ENCODE measurements at places on chromosomes 16 and 17.

- DNase-seq = no peak
Measured at GRCh38 chr17:41003926-41004325, 4.2 kb upstream of the KRTAP3-2 start.

- DNase-seq = no peak
Measured at GRCh38 chr17:74357466-74357809, 4.2 kb downstream of the BTBD17 start.

DNA sequence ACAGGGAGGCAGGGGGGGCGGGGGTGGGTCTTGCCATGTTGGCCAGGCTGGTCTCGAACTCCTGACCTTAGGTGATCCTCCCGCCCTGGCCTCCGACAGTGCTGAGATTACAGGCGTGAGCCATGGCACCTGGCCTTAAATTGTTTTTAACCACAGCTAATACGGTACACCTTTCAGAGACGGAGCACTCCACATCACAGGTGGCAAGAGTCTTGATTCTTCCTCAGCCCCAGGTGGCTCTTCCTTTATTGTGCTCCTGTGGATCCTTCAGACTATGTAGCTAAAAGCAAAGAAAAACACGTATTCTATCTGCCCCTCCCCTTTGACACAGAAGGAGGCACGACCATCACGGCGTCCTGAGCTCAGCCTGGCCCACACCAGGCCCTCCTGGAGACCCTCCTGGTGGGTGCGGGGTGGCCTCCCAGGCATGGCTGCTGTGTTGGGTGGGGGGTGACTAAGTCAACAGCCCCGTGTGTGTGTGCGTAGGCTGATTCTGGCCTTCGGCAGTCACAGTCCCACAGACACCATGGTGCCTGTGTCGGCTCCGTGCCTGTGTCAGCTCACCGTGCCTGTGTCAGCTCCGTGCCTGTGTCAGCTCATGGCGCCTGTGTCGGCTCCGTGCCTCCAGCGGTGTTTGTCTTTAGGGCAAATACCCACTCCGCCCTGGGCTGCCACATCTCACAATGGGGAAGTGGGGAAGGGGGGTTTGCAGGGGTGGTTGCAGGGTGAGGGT, 10.8 kb upstream of the SECTM1 start:
- DNase-seq = no peak

DNA sequence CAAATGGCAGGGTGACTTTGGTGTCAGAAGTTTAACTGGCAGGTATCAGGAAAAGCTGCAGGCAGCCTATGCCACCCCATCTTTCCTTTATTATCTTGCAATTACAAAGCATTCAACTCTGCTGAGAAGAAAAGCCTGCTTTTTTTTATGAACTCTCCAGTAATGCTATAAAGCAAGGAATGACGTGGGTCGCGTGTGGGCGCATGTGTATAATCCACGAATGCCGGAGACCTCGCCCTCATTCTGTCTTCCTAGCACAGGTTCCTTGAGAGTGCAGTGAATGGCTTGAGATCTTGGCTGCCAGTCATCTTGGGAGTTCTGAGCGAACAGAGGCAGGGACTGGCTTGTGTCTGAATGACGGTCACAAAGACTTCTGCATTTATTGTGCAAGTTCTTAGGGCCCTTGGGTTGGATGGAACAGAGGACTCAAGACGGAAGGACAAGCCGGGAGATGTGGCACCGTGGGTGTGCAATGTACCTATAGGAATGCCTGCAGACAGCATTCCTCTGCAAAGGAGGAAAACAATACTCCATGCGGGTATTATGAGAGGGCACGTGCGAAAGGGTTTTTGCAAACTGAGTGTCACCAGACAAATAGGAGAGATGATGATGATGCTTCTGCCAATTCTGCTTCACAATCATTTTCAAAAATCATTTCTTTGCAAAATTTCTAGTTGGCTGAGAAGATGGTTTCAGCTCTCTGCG, 96.1 kb upstream of the ELAC2 start:
- DNase-seq = peak; percentile 51

GRCh38 chr17:73595479-73595878, 48.8 kb downstream of the SDK2 start:
- peak; percentile 88 for DNase-seq

GRCh38 chr16:28596115-28596630, 677 bp downstream of the SULT1A2 start:
- DNase-seq = no peak

GRCh38 chr17:33803686-33804085, 451.4 kb upstream of the CCL2 start:
- no peak for DNase-seq

DNA sequence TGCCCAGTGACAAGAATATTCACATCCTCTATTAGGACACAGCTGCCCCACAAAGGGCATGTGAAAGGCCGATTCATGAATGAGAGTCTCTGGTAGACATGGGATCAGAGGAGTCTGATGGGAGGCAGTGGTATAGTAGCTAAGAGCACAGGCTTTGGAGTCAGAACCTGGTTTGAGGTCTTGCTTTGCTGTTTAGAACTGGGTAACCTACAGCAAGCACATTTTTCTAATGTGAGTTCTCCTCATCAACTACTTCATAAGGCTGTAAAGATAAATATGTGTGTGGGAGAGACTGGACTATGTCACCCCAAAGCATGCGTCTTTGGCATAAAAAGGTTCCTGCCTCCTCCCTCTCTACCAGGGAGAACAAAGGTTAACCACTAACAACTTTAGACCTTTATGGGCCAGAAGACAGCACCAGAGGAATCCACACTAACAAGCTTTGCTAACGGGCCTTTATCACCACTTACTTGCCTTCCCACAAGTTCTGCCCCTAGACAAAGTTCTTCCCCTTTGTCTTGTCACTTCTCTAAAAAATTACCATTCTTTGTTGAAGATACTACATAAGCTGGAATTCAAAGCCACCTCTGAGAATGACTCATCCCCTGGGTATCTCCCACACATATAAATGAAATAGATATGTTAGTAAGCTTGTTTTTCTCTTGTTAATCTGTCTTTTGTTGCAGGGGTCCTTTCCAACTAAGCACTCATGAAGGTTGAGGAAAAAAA, 21.1 kb downstream of the CDR2 start:
- DNase-seq = peak; percentile 75

DNA sequence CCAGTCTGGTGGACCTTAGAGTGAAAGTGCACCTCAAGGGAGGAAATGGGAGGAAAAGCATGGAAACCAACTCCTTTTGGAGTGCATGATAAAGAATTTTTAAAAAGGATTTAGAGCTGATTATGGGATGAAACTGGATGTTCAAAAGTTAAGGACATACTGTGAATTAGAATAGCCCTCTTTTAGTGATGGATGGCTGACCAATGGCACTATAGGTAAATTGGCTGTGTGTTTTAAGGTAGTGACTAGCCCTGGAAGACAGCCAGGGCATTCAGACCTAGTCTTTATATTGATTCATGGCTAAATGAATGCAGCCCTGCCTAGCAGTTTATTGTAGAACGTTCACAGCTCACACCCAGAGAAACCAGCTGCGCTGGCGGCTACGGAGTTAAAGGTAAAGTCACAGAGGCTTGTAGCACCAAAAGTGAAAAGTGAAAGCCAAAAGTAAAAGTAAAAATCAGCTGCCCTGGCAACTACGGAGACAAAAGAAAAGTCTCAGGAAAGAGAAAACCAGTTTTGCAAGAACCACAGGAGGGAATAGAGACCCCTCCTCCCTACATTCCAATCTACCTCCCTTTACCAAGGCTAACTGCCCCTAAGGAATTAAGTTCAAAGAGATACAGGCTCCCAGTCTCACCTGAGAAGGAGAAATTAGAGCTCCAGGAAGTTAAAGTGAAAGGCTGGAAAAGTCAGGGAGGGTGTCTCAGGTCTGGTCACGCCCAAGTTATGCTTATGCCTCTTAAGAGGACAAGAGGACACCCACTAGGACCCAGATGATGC, 21.8 kb downstream of the ACSM1 start:
- DNase-seq = peak; percentile 88

- DNase-seq = peak; percentile 84
Measured at GRCh38 chr16:56425439-56425832, at the start of gene AMFR. Gene AMFR (minus strand): TSS chr16:56425545. CDS start chr16:56425327, 218 bp downstream.

DNA sequence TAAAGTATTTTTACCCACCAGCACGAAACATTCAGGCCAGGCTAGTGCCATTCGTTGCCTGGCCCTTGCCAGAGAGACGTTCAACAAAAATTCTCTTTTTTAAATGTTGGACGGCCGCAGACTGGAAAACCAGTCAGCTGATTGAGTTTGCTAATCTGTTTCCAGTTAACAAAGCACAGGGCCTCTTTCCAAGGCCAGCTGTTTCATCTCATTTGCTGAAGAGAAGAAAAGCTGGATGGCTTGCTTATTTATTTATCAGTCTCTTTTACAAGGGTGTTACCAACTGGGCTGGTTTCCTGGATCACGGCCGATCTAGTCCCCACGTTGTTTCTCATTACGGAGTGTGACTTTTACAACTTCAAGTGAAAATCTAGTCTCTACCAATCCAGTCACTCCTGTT, 418.7 kb upstream of the DYNLRB2 start:
- no peak for DNase-seq

DNA sequence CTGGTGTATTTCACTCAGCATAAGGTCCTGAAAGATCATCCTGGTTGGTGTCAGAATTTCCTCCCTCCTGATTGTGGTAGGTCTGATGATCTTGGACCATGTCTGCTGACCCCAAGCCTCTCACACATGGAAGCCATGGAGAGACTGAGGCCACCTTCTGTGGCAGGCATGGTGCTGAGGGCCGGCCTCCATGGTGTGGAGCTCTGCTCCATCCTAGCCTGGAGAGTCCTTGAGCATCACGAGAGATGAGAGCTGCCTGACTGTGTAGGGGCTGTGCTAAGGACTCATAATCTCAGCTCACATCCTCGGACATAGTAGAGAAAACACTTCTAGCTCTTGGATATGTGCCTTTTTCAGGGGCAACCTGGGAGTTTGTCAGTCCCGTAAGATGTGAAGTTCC, 40.6 kb downstream of the MPRIP start:
- DNase-seq = peak; percentile 41

All from islet precursor cell (in vitro differentiated cells).